CD4-positive, alpha-beta T cell treated with Interleukin-17A for 4 hours (primary cell): ENCODE measurements at places on chromosomes 6 and 20.

GRCh38 chr6:16331384-16332174 is 93.2 kb downstream of the GMPR start:
- peak; percentile 83 for DNase-seq

DNA sequence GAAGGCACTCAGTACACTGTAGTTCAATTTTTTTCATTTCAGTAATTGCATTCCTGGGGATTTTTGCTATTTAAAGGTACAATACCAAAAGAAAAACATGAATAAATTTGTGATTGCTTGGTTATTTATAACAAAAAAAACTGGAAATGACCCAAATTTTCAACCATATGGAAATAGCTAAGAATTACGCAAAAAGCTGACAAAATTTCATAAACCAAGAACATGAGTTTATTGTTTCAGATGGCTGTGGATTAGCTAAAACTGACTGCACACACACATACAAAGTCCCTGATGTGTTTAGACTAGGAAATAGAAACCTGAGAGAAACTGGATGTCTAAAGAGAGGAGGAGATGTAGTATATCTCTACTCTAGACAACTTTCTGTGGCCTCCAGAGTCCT is 718.4 kb upstream of the CHD6 start:
- no peak for DNase-seq

DNA sequence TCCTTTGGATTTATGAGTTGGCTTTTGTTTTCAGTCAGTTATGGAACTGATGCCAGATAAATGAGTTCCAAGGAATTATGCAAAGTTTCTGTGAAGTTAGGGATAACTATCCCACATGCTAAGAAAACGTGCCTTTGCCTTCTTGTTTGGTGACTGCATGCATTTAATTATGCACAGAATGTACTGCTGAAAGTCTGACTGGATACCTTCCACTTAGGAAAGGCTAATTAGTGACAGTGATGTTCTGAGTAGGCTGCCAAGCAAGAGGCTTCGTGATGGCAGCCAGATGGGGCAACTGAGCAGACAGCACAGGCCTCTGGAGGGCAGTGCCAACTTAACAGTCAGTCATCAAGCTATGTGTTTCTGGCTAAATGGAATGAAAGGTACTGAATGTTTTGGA is 289.9 kb downstream of the CD109 start:
- DNase-seq, result no peak

GRCh38 chr6:121748376-121748775 is 312.9 kb downstream of the GJA1 start:
- no peak for DNase-seq

DNA sequence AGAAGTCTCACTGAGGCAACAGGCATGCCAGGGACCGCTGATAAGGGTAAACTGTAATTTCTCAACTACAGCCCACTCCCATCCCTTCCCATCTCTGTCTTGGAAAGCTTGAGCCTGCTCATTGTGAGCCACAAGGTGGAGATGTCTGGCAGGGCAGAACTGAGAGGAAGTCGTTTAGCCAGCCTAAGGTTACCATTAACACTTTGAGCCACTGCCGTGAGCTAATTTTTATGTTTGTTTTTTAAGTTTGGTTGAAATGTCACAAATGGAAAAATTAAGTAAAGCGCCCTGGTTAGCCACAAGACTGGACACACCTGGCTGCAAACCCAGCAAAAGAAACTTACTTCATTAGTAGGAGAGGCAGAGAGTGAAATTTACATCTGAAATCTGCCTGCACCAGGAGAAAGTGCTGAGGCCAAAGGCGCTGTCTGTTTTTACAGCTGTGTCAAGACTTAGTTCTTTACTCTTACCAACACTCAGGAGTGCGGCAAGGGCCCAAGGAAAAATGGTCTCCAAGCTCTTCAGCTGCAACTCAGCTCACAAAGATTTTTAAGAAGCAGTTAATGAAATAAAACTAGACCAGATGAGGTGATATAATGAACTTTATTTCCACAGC is 50.0 kb upstream of the FAM83C start:
- no peak for DNase-seq

GRCh38 chr6:141925001-141925400 is 207.7 kb upstream of the GJE1 start:
- DNase-seq, result no peak

DNA sequence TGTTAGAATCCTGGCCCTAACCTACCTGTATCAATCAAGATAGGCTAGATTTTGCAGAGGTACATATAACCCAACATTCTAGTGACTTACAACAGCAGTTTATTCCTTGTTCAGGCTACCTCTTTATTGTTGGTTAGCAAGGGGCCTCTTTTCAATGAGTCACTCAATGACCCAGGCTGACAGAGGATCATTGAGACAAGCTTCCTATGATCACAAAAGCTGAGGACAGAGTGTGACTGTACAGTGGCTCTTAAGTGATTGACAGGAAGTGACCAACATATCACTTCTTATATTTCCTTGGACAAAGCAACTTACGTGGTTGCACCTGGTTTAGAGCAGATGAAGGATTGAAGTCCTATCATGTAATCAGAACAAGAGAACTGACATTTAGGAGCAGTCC is 740.9 kb downstream of the FRK start:
- no peak for DNase-seq

DNA sequence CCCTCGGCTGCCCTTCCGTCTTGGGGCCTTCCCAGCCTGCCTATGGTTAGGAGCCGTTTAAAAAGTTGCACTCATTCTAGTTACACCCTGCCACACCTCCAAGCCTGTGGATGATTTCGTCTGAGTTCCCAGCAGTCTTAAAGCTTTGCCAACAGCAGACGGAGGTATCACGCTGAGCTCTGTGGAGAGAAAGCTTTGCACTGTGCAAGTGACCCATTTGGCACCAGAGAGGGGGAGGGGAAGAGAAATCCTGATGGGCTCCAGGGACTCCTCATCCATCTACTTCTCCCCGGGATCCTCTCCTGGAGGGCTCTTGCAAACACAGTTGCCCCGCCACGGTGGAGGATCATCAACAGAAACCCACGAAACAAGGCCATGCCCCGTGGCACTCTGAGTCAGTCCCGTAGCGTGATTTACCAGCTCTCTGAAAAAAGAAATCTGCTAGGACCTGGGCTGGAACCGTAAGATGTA is 98.8 kb upstream of the CITED2 start:
- DNase-seq, result no peak

DNA sequence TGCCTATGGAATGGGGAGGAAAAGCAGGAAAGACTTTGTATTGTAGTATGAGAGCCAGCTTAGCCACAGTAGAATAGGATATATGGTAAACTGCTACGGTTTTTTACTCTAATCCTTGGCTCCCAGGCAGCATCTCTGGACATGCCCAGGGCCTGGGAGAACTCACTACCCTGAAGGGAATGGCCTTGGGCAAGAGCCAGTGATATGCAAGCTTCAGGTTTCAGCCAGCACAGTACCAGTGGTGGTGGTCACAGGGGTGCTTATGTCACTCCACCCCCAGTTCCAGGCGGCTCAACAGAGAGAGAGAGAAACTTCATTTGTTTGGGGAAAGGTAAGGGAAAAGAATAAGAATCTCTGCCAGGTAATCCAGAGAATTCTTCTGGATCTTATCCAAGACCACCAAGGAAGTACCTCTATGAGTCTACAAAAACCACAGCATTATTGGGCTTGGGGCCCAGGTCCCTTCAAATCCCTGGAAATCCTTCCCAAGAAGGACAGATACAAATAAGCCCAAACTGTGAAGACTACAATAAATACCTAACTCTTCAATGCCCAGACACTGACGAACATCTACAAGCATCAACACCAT is 121.2 kb downstream of the THBS2 start:
- DNase-seq, result no peak

- peak; percentile 24 for DNase-seq
These were observed 7.9 kb upstream of the MCHR2 start for GRCh38 chr6:100001915-100002388.

- DNase-seq, result no peak
These were observed 5.6 kb upstream of the CNPY3 start for GRCh38 chr6:42923666-42924065.

DNA sequence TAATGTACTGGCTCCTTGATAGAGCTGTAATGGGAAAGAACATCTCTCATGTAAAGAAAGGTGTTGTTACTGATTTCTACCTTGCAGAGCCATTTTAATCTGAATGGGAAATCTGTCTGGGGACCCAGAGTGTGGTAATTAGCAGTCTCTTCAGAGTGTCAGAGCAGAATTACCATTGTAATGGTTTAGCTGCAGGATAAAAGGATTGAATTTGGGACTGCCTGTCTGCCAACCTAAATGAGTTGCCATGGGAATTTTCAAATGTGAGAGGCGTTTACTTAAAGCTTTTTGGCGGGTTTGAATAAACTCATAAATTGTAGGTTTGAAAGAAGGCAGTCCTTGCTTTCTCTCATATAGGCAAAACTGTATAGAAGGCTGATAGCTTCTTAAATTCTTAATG is 128.8 kb downstream of the QKI start:
- no peak for DNase-seq

- DNase-seq, result no peak
These were observed 36.1 kb downstream of the FGD2 start for GRCh38 chr6:37041521-37041920.

- DNase-seq, result peak; percentile 25
These were observed 865 bp downstream of the STK38 start for GRCh38 chr6:36546308-36546919.

- no peak for DNase-seq
These were observed 30.6 kb upstream of the ADRM1 start for GRCh38 chr20:62272200-62272599.

DNA sequence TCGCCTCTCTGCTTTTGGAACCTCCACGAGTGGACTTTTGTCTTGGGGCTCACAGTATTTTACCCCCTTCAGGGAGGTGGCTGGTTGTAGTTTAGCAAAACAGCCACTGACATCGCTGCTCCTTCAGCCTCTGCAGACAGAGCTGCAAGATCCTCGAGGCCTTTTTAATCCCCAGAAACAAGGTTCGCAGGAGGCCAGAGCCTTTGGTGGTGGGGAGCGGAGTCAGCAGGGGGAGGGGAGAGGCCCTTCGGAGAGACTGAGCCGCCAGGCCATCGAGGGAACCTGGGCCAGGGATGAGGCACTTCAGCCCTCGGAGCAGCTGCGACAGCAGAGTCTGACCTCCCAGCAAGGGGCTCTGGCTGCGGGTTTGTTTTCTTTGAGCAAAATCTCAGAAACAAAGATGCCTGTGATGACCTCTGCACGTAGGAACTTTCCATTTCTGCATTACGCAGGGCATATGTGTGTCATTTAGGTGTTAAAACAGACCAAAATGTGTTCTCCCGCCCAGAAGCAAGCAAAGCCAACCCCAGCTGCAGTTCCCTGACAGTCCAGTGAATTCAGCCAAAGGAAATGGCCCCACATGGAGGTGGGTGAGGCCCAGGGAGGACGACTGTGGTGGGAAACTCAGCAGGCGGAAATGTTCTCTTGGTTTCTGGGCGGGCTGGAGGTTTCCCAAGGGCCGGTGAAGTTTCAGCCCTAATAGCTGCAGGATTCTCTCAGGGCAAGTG is 171.2 kb upstream of the SULF2 start:
- no peak for DNase-seq

DNA sequence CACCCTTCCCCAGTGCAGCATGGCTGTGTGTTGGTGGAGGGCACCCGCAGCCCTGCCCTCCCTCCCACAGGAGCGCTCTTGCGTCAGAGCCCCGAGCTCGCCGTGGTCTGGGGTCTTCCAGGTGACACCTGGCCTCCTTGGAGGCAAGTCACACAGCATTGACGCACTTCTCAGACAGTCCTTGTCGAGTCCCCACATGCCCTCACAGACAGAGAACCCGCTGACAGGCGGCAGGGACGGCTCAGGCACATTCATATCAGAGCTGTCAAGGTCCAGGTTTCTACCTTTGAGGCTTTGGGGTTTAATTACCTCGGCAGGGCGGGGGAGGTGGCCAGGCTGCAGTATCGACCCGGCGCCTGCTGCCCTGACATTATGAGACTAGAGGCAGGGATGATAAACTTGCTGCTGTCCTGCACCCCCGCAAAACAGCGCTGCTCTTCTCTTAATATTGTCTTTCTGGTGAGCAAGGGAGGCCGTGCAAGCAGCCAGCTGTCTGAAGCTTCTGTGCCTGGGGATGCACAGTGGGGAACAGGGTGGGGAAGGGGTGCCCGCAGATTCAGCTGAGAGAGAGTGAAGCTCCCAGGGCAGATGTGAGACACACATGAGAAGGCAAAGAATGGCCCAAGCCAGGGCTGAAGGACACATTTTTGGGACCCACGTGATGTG is 4.7 kb downstream of the NPEPL1 start:
- no peak for DNase-seq

- DNase-seq, result no peak
These were observed 503.9 kb downstream of the ADGRB3 start for GRCh38 chr6:69138893-69139494.

- DNase-seq, result no peak
These were observed 24.0 kb downstream of the CD40 start for GRCh38 chr20:46142124-46142523.

DNA sequence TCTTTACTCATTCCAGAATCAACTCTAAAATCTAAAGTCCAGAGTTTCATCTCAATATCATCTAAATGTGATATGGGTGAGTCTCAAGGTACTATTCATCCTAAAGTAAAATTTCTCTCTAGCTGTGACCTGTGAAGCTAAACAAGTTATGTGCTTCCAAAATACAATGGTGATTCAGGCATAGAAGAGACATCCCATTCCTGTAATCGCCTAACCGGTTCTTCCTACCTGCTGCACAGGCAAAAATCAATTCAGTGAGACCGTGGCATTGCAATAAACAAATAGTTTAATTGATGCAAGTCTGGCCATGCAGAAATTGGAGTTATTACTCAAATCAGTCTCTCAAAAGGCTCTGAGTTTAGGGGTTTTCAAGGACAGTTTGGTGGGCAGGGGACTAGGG is 232.8 kb downstream of the UBE3D start:
- no peak for DNase-seq

DNA sequence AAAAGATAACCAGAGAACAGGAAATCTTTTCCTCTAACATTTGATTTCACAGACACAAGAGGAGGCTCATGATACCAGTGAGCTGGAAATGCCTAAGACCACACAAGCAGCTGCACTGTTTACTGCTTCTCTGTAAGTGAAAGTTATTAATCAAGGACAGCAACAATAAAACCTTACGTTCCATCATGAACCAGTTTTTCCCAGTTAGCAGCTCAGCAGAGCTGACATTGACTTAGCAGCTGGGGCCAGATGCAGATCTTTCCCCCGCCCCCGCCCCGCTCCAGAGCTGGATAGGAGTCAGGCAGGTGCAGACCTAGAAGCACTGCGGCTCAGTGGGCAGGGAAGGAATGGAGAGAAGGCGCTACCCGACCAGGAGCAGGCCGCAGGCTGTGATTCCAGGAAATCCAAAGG is 275.2 kb downstream of the GMDS start:
- DNase-seq, result no peak

DNA sequence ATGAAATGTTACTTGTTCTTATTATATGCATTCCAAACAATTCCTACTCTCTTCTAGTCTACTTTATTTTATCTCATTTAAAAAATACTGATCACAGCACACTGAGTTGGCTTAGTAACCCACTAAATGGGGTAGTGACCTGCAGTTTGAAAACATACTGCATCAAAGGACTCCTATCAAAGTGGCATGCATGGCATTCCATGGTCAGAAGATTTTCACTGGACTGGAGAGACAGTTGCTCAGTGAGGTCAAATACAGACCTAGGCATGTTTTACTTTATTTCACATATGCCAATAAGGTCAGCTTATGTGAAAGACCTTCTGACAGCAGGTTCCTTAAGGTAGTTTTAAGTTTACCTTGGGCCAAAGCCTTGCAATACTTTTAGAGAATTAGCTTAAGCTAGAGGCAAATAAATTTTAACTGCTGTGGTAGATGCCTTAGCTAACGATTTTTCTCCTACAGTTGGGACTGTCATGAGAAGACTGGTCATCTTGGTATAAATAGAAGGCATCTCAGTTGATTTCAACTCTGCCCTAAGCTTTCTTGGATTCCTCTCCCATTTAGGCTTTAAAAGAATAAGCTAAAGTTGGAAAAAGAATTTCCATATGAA is 35.1 kb downstream of the TPD52L1 start:
- DNase-seq, result no peak
